ENCODE measurements at places on chromosomes 13 and 19. TPM values are rescaled to one million over a fixed set of nuclear protein-coding genes. Genes with fewer than 3 reads are reported as not detected.

KLK3 gene
- not detected for total RNA-seq

GRCh38 chr19:40512473-40513344, 45.9 kb downstream of the SPTBN4 start:
- DNase-seq = no peak

GRCh38 chr19:47419030-47419783, at the start of gene MEIS3:
Gene MEIS3 (minus strand): TSS chr19:47419527. CDS start chr19:47419081, 446 bp downstream.
- DNase-seq = no peak

GRCh38 chr19:10625003-10625761, at the start of gene SLC44A2:
Gene SLC44A2 (plus strand): TSS chr19:10625553. CDS start chr19:10625634, 81 bp downstream.
- peak; percentile 94 for DNase-seq

- DNase-seq = no peak
Observed at GRCh38 chr13:69956349-69956748, 151.3 kb upstream of the ATXN8OS start.
